Activated naive CD8-positive, alpha-beta T cell treated with anti-CD3 and anti-CD28 coated beads, Interleukin-2, amount 10 ng/mL, durations not matched to agents 7 days and 5 days (primary cell): ENCODE measurements at places on chromosomes 1 and 21. TPM values are rescaled to one million over a fixed set of nuclear protein-coding genes. Genes with fewer than 3 reads are reported as not detected.

DNA sequence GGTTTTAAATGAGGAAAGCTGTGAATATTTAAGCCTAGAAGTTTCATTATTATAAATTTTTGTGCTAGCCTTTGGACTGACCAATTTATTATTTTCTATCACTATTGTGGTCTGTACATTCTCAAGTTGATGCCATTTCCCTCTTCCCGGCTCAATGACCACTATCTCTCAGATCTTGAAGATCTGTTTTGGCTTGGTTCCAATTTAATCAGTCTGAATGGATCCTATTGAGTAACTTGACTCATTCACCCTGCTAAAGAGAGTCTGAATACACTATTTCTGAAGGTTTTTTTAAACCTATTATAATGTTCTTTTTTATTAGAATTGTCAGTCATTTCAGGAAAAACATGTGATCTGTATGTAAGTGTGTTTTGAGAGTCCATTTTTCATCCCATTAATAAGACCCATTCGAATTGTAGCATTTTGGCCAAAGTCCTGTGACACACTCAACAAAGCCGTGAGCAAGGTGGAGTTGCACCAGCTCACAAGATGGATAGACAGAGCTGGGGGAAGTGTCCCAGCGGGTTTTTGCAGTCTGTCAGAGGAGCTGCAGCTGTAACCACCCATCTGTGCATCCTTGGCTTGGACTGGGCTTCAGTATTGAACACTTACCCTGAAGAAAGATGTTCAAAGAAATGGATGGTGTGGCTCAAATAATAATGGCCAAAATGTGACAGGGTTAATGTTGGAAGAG is 145.6 kb downstream of the NFIA start:
- no peak for DNase-seq

GRCh38 chr1:53410100-53410541 is 49.1 kb upstream of the DMRTB1 start:
- no peak for DNase-seq

DNA sequence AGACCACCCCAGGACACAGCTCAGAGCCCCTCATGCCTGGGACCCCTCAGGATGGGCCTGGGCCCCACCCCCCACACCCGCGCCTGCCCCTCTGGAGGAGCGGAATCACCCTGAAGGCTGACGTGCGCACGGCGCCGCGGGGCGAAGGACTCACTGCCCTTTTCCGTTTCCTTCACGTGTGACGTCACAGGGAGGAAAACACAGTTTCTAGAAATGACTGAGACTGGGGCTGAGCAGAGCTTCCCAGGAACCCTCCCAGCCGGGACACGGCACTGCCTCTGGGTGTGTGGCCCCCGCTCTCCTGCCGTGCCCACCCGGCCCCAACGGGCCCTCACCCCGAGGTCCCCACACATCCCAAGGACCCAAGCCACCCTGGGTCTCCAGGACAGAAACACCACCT is 5.4 kb upstream of the TNFRSF4 start:
- no peak for DNase-seq

DNA sequence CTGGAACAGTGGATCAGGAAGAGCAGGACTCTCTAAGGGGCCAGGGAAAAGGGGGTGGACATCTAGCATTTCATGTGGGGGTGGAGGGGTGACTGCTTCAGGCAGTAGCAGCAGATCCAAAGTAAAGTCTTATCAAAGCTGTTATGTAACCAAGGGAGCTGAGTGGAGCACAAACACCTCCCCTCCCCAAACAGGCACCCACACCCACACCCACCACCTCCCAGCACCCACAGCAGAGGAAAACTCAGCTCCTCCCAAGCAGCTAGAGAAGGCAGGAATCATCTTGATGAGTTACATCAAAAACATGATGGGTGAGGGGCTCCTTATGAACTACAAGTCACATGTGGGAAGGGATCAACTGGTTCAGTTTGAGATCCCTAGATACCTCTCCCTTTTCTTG is 6.0 kb downstream of the DLGAP3 start:
- DNase-seq = no peak

DNA sequence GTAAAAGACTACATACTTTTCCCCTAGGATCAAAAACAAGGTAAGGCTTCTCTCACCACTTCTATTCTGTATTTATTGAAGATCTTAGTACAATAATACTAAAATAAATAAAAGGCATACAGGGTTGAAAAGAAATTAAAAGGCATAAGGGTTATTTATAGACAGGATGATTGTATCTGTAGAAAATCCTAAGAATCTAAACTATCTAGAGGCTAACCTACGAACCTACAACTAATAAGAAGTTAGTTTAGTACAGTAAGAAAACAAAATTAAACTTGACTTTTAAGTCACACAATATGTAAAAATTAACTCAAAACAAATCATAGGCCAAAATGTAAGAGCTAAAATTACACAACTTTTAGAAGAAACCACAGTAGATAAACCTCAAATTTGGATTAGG is 50.4 kb upstream of the ADAM30 start:
- no peak for DNase-seq

NUAK2 gene
- 14.7 TPM for total RNA-seq

S100A5 gene
- total RNA-seq = 2.7 TPM

DNA sequence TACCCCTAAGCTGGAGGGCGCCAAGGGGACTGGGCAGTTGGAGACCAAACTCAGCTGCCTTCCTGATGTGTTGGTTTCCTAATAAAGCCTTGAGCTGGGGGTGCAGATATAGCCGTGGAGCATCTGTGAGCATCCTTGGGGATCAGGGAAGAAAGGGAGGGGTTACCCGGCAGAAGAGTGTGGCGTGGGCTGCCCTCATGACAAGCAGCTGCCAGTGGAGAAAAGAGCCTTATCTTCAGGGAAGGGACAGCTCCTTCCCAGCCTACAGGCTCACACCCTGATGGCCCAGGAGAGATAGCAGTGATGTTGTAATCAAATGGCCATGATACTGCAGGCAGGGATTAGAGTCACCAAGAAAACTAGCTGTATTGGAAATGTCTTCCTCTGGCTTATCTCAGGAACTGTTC is 10.8 kb upstream of the NFASC start:
- no peak for DNase-seq

DNA sequence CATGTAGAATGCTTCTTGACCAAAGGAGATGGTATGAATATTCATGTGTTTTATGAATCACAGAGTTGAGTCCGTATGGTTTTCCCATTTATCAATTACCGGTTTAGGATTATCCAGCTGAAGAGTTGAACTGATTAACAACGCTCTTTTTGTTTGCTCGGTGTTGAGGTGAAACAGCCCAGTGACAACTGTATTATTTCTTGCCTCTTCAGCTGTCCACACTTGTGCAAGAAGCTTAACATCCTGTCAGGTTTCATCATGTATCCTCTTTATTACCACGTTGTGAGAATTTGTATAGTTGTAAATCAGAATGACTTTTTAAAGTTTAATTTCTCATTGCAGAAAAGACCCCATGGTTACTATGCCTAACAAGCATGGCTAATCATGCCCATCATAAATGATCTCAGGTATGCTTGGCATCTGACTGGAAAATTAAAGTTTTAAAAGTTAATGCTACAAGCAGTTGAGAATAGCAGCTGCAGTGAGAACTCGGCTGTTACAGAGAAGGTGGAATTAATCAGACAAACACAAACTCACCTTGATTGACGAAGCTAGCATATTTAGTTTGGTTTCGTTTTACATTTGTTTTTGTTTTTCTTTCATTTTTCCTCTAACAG is 563.2 kb upstream of the ADGRL2 start:
- DNase-seq = no peak

ACTN2 gene
- total RNA-seq = not detected

- no peak for DNase-seq
Observed at GRCh38 chr21:45485686-45486442, 56.4 kb downstream of the SLC19A1 start.

COL11A1 gene
- total RNA-seq = not detected

GRCh38 chr1:196128835-196129234 is 479.4 kb downstream of the KCNT2 start:
- no peak for DNase-seq

DNA sequence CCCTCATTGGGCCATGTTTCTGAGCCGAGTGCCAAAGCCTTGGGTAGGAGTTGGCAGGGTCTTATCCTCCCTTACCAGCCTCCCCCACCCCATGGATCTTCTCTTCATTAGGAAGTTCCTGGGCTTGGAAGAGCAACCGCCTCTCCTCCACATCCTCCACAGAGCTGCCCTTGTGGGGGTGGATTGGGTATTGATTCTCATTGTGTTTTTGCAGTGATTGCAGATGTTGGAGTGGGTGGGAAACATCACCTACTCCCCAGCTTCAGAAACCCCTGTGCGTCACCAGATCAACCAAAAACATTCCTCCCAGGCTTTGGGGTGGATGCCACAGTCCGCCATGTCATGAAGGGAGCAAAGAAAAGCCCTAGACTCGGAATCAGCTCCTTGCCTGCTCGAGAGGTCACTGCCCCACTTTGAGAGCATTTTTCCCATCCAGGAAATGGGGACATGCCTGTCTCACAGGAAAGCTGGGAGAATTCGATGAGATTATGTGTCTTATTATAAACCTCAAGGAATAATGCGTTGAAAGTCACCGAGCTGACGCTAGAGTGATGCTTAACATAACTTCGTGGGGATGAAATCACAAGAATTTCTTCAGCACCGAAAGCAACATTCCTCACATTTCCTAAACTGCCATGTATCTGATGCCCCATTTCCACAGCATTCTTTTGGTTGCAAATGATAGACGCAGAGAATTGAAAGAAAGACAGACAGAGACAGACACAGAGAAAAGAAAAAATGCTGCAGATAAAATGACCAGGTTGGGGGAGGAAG is 44.7 kb upstream of the ZBTB40 start:
- no peak for DNase-seq

PLA2G2F gene
- total RNA-seq = not detected

- no peak for DNase-seq
Observed at GRCh38 chr1:241482761-241483250, 36.7 kb downstream of the FH start.

- DNase-seq = no peak
Observed at GRCh38 chr1:47856996-47857395, 140.2 kb downstream of the TRABD2B start.

PODN gene
- not detected for total RNA-seq

DNA sequence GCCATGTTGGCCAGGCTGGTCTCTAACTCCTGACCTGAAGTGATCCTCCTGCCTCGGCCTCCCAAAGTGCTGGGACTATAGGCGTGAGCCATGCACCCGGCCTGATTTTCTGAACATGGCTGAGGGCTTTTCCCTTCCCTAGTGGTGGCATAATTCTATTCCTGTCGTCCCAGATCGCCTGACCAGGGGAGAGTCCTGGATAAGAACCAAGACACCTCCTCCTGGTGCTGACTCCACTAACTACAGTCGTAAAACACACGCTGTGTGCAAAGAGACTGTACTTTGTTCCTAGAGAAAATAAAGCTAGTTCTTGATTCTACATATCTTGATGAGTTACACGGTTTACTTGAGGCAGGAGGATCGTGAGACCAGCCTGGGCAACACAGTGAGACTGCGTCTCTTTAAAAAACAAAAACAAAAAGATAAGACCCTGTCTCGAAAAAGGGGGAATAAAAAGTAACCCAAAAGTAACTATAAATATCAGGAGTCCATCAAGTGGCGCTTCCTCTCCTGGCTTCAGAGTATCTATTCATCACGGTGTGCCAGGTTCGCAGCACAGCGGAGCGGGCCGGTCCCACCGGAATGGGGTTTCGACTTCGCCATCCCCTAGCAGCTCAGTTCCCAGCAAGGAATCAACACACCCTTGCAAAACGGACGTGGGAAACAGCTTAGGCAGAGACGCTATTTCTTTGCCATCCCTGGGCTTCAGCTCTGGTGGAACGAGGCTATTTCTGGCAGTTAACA is 973 bp downstream of the SDF4 start:
- no peak for DNase-seq

DNA sequence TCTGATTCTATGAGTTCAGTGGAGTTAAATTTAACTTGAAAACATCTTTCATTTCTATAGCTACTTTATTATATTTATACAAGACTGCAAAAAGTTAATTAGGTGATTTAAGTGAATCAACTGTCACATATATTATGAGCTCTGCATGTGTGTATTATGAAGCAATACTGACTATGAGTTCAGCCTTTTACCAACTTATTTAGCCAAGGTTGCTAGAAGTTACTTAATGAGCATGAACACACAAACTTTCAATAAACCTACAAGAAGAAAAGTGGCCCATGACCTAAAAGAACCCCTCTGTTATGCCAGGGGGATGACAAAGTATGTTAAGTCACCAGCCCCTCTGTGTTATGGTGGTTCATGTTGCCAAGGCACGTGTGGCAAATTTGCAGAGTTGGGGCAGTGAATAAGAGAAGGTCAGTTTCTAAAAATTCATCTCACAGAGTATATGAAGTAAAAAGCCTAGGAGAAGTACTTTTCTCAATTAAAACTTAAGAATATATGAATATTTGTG is 86.7 kb upstream of the LYPLAL1 start:
- DNase-seq = no peak

DNA sequence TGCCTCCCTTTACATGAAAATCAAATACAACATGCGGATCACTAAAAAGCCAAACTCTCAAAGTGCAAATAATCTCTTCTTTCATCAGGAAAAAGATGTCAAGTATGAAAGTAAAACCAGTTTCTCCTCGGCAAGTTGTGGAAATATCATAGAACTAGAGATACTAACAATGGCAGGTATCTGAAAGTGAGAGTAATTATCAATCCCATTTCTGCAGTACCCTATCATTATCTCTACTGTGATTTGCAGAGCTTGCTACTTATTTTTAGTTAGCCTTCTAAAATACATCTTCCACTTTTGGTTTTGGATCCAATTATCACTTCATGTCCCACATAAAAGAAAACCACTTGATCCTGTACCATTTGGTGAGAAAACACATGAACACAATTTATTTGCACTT is 3.0 kb downstream of the TP53BP2 start:
- DNase-seq = no peak

DNA sequence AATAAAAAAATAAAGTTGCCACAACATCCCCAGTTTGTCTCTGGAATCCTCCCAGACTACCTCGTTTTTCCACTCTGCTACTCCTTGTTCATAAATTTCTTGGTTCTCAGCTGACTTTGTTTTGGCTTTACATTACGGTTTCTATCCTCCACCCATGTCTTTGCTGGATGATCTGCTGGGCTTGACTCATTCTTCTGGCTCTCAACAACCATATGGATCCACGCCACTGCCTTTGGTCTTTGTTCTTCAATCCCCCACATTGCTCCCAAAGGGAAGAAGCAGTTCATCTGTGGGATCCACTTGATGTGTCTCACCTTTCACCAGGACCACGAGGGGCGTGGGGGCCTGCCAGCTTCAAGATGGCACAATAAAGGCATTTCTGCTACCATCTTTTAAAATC is 67.1 kb upstream of the NBL1 start:
- DNase-seq = no peak

LCE2B gene
- not detected for total RNA-seq

DNA sequence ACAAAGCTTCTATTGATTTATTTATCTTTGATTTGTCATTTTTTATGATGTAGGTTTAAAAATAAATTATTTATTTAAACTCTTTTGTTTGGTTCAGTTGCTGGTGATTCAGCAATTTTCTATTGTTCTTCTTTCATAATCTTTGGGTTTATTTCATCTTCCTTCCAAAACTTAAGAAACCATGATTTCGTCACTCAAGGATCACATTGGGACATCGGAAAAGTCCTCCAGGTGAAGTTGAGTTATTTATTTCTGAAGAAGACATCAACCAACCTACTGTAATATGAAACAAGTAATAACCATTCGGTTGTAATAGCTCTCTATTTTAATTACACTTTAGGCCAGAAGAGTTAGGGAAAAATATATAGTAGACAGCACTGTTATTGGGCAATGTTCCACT is 23.0 kb upstream of the WLS start:
- no peak for DNase-seq

- no peak for DNase-seq
Observed at GRCh38 chr1:25867210-25867991, 8.1 kb downstream of the PAQR7 start.

GRCh38 chr1:112711670-112712069 is 3.5 kb downstream of the PPM1J start:
- DNase-seq = no peak
